ENCODE measurements at places on chromosomes 6 and 20. TPM values are rescaled to one million over a fixed set of nuclear protein-coding genes. Genes with fewer than 3 reads are reported as not detected.

DNA sequence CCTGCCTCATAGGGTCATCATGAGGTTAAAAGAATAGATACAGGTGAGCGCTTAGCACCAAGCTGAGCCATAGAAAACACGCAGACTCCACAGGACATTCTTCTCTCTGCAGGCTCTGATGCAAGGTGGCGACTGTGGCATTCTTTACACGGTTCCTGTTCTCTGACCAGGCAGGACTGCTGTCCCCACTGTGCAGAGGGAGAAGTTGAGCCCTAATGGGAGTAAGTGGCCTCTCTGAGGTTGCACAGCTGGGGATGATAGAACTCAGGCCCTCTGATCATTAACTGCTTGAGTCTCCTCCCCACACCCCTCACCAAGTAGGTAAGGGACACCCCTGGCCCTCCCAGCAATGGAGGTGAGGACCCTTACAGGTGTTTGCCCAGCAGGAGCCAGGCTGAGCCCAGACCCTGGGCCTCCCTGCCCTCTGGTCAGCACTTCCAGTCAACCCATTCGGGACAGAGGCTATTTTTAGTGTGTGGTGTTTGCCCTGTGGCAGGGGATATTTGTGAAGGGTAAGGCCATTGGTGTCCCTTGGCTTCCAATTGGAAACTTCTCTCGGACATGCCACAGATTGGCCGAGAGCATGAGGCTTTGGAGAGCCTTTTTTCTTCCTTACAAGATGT, 116.8 kb downstream of the VEGFA start:
- H3K4me1 ChIP-seq = peaks cover 15% of the 10 kb centered on the region
- no peak overlapping the region for H3K4me3 ChIP-seq
- H3K36me3 ChIP-seq = no peaks in the 10 kb centered on the region
- DNase-seq = no peak
- peaks cover 8% of the 10 kb centered on the region for H3K27me3 ChIP-seq

GRCh38 chr6:154370545-154370944, 13.9 kb upstream of the IPCEF1 start:
- DNase-seq = no peak
- no peaks in the 10 kb centered on the region for H3K36me3 ChIP-seq
- H3K4me3 ChIP-seq = no peak overlapping the region
- H3K27ac ChIP-seq = no peak overlapping the region
- H3K4me1 ChIP-seq = peaks cover 9% of the 10 kb centered on the region

DNA sequence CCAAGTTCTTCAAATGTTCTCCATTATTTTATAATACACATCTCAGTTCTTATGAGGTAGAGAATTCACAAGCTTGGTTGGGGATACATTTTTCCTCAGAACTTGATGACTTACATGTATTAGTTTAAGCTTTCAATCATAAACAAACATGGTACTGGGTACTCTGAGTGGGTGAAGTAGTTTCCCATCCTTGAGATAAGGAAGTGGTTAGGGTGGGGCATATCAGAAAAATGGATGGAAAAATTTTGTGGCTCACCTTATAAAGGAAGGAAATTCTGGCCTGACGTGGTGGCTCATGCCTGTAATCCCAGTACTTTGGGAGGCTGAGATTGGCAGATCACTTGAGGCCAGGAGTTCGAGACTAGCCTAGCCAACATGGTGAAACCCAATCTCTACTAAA, 52.0 kb downstream of the CD164 start:
- H3K27ac ChIP-seq = no peak overlapping the region
- no peaks in the 10 kb centered on the region for H3K27me3 ChIP-seq
- no peak for DNase-seq
- H3K4me1 ChIP-seq = no peaks in the 10 kb centered on the region

DNA sequence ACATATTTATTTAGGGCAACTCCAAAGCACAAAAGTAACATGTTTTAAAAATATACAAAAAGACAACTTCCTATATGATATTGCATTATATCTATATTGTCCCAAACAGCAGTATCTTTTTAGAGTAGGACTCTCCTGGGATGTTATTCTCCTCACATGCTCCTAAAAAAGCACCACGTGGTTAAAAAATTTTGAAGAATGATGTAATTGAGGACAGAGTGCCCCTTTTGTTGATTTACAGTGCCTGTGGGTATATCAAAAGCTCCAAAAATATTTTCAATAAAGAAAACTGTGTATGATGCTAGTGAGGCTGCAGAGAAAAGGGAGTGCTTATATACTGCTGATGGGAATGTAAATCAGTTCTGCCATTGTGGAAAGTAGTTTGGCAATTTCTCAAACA, 130.3 kb upstream of the HDAC2 start:
- H3K27me3 ChIP-seq = no peaks in the 10 kb centered on the region
- no peaks in the 10 kb centered on the region for H3K36me3 ChIP-seq
- H3K27ac ChIP-seq = no peak overlapping the region
- H3K4me3 ChIP-seq = no peak overlapping the region

DNA sequence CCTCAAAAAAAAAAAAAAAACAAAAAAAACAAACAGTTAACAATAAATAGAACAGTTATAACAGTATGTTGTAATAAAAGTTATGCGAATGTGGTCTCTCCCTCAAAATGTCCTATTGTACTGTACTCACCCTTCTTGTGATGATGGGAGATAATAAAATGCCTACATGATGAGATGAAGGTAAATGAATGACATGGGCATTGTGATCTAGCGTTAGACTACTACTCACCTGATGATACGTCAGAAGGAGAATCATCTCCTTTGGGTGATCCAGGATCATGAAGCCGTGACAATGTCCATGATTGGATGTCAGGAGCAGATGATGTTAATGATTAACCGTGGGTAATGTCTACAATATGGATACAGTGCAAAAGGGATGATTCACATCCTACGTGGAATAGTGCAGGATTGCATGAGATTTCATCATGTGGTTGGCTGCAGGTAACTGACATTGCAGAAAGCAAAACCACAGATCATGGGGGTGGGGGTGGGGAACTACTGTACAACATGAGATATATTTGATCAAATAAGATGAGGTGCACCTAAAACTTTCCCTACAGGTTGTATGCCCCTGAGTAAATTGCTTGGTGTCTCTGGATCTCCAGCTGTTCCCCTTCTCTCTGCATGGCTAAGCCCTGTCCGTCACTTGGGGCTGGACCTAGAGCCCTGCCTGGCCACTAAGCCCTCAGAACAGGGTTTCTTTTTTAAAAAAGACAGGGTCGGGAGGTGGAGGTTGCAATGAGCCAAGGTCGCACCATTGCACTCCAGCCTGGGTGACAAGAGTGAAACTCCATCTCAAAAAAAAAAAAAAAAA, 6.2 kb upstream of the RBCK1 start:
- DNase-seq = no peak
- peaks cover 4% of the 10 kb centered on the region for H3K36me3 ChIP-seq
- H3K4me3 ChIP-seq = no peak overlapping the region
- no peaks in the 10 kb centered on the region for H3K27me3 ChIP-seq
- H3K4me1 ChIP-seq = peaks cover 4% of the 10 kb centered on the region
- no peak overlapping the region for H3K27ac ChIP-seq

The BPIFB2 gene
- total RNA-seq = not detected

The DDO gene
- not detected for total RNA-seq

The PPP1R16B gene
- not detected for total RNA-seq

The HLA-DRA gene
- total RNA-seq = not detected

All from mesothelial cell of epicardium (in vitro differentiated cells).